ENCODE measurements at places on chromosomes 4 and X. TPM values are rescaled to one million over a fixed set of nuclear protein-coding genes. Genes with fewer than 3 reads are reported as not detected.
A peak's percentile ranks its signal among the peaks of the same experiment; 100 is the strongest.

Gene ETDA
- total RNA-seq: not detected

GRCh38 chr4:24060932-24061331 is 171.1 kb upstream of the PPARGC1A start:
- no peak for DNase-seq
- peak overlapping the region; percentile 66 for H3K27ac ChIP-seq
- no peaks in the 10 kb centered on the region for H3K36me3 ChIP-seq
- H3K27me3 ChIP-seq: no peaks in the 10 kb centered on the region
- H3K4me3 ChIP-seq: no peak overlapping the region

DNA sequence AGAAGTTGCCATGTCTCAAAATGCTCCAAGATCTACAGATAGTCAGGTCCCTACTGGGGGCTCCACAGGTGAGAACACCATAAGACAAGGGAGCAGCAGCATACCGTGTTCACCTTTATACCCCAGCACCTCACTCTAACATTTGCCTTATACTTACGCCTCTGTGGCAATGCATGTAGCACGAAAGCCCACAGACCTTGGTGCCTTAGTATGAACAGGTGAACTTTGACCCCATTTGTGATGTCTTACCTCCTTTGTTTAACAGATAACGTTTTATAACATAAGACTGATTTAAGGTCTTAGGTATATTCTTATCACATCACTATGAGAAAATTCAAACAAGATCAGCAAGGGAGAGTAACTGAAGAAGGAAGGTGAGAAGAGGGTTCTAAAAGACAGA is 128.8 kb downstream of the ARX start:
- no peaks in the 10 kb centered on the region for H3K4me1 ChIP-seq
- DNase-seq: no peak
- no peak overlapping the region for H3K4me3 ChIP-seq
- no peaks in the 10 kb centered on the region for H3K36me3 ChIP-seq

- no peak for DNase-seq
- no peaks in the 10 kb centered on the region for H3K27me3 ChIP-seq
- H3K36me3 ChIP-seq: no peaks in the 10 kb centered on the region
- H3K4me1 ChIP-seq: peaks cover 4% of the 10 kb centered on the region
These were observed 70.6 kb downstream of the ABLIM2 start for GRCh38 chr4:8087921-8088495.

GRCh38 chr4:159269116-159269515 is 166.2 kb downstream of the RAPGEF2 start:
- peak overlapping the region; percentile 39 for H3K27ac ChIP-seq
- H3K27me3 ChIP-seq: no peaks in the 10 kb centered on the region
- H3K4me1 ChIP-seq: peaks cover 62% of the 10 kb centered on the region
- no peaks in the 10 kb centered on the region for H3K36me3 ChIP-seq

DNA sequence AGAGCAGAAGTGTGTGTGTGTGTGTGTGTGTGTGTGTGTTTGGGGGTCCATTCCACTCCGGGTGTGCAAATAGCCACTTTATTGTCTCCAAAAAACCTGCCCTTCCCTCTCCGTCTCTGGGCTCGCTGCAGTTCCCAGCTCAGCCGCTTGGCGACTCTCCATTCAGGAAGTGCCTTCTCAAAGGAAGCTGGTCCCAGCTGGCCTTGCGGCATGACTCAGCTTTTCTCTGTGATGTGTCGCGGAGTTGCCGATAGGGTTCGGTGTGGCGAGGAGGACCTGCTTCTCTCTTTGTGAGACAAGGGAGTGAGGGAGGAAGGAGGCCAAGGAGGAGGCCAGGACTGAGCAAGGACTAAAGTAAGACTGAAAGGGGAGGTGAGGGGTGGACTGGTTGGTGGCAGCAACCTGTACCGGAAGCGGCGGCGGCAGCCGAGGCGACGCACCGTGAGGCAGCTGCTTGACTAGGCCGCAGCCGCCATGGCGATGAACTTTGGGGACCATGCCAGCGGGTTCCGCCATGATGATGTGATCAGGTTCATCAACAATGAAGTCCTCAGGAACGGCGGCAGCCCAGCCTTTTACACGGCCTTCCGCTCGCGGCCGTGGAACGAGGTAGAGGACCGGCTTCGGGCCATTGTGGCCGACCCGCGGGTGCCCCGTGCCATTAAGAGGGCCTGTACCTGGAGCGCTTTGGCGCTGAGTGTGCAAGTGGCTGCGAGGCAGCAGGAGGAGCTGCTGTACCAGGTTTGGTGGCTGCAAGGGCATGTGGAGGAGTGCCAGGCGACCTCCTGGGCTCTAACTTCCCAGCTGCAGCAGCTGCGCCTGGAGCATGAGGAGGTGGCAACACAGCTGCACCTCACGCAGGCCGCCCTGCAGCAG is at the start of gene TEX13C:
TEX13C (plus strand) TSS at position 226 of the 876 bp plus-strand sequence; CDS start at position 475, 249 bp downstream.
- H3K36me3 ChIP-seq: no peaks in the 10 kb centered on the region
- H3K4me1 ChIP-seq: no peaks in the 10 kb centered on the region
- no peak for DNase-seq
- H3K27me3 ChIP-seq: no peaks in the 10 kb centered on the region
- no peak within 1 kb of the TSS for H3K27ac ChIP-seq
- no peak within 1 kb of the TSS for H3K4me3 ChIP-seq
